Stimulated activated CD8-positive, alpha-beta memory T cell treated with anti-CD3 and anti-CD28 coated beads, Interleukin-4, amount 100 ng/mL, for 24 hours (primary cell): ENCODE measurements at places on chromosomes 5 and 9.

- DNase-seq: no peak
Measured at GRCh38 chr9:78235256-78235761, 566 bp upstream of the CEP78 start.

GRCh38 chr5:42654645-42655044 is 102.0 kb upstream of the CCDC152 start:
- no peak for DNase-seq

- DNase-seq: no peak
Measured at GRCh38 chr5:160427607-160428006, 6.0 kb downstream of the PTTG1 start.

DNA sequence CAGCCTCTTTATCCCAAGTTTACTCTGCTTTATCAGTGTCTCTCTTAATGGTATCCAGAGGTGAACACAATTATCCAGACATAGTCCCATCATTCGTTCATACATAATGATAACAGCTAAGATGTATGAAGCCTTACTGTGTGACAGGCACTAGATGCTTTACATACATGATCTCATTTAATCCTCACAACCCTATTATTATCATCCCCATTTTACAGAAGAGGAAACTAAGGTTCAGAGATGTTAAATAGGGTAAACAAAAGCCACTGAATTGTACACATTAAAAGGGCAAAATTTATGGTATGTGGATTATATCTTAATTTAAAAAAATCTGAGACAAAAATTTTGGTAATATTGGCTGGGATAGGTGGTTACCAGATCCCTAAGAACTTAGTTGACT is 124.1 kb upstream of the TBC1D2 start:
- DNase-seq: no peak

- no peak for DNase-seq
Measured at GRCh38 chr5:83919071-83920041, 198.7 kb upstream of the HAPLN1 start.

DNA sequence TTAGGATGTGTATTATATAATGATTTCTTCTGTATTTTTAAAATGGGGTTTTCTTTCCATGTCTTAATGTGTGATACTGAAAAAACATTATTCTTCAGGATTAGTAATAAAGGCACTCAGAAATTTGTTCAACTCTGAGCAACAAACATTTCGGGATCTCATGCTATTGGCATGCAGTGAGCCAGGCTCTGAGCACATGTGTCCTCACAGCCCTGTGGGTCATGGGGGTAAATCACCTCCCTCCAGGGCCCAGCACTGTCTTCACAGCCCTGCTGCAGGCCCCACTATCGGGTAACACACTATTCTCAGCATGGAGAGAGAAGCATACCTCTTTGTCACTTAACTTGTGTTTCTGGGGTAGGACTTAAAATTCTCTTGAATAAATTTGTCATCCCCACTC is 14.0 kb downstream of the TMEM174 start:
- DNase-seq: no peak

DNA sequence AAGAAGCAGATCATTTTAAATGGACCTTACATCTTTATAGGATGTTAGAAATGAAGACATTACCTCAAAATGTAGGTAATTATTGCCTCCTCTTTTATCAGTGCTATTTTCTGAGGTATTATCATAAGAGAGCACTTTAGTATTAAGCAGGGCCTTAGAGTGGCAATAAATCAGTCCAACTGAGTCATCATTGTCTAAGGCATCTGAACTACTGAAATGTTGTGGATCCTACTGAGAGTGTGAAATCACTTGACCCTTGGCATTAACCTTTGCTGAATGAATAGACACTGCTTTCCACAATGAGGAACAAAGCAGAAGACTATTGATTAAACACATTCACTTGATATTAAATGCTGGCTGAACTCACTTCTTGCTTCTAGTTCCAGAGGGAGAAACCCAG is 224.6 kb upstream of the ARRDC3 start:
- no peak for DNase-seq

DNA sequence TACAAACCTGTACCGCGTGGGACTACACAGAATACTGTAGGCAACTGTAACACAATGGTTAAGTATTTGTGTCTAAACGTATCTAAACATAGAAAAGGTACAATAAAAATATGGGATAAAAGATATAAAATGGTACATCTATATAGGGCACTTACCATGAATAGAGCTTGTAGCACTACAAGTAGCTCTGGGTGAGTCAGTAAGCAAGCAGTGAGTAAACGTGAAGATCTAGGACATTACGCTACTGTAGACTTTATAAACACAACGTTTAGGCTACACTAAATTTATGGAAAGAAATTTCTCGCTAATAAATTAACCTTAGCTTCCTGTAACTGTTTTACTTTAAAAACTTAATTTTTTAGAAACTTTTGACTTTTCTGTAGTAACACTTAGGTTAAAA is 46.5 kb downstream of the MRPS27 start:
- DNase-seq: no peak

- no peak for DNase-seq
Measured at GRCh38 chr9:35533398-35533797, 43.5 kb downstream of the RUSC2 start.

DNA sequence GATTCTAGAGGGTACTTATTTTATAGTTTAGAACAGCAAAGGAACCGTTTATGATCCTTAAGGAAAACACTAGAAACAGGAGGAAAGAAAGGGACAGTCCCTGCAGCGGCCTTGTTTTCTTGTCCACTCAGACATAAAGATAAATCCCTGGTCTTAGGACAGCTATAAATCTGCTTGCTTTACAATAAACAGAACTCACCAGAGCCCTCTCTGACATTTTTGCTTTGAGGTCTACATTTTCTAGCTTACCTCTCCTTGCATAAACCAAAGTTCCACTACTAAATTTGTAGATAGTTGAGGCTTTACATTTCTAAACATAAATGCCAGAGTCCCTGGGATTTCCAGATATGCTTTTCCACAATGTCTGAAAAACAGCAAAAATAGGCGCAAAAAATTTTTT is 422.5 kb downstream of the BNC2 start:
- no peak for DNase-seq

DNA sequence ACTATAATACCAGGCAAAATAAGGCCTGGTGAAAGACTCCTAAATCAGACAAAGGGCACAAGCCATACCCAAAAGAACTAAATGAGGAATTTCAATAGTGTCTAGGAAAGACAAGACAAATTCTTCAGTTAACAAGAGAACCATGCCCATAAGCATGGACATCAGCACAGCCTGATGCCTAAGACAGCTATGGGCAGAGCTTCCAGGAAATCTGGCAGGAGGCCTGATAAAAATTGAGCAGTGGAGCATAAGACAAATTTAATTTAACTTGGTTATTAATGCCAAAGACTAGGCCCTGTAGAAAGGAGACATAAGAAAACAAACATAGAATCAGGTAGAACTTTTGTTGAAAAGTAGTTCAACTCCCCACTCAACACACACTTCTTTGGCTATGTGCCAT is 17.3 kb downstream of the KLHL3 start:
- no peak for DNase-seq

- DNase-seq: no peak
Measured at GRCh38 chr5:122436615-122437014, 124.6 kb downstream of the SNCAIP start.

- DNase-seq: no peak
Measured at GRCh38 chr5:75706775-75707174, 10.5 kb downstream of the POC5 start.

DNA sequence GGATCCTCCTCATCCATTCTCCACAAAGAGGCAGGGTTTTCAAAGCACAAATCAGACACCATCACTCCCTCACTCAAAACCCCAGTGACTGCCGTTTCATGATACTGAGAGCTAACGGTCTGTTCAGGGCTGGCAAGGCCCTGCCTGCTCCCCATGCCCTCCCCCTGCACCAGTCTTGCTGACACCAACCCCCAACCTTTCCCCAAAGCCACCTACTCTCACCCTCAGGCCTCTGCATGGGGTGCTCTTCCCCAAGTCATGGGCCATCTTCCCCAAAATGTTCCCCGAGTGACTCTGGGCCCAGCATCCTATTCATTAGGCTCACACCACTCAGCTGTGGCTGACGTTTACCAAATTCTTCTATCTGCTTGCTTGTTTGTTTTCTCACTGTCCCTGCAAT is 21.7 kb upstream of the OLFM1 start:
- no peak for DNase-seq

- DNase-seq: no peak
Measured at GRCh38 chr9:33939924-33940874, 108.5 kb downstream of the UBAP2 start.

- peak; percentile 72 for DNase-seq
Measured at GRCh38 chr5:14871214-14872069, at the start of gene ANKH. Gene ANKH, minus strand, starts transcription at chr5:14871778. Its CDS starts 331 bp downstream, at chr5:14871447.

DNA sequence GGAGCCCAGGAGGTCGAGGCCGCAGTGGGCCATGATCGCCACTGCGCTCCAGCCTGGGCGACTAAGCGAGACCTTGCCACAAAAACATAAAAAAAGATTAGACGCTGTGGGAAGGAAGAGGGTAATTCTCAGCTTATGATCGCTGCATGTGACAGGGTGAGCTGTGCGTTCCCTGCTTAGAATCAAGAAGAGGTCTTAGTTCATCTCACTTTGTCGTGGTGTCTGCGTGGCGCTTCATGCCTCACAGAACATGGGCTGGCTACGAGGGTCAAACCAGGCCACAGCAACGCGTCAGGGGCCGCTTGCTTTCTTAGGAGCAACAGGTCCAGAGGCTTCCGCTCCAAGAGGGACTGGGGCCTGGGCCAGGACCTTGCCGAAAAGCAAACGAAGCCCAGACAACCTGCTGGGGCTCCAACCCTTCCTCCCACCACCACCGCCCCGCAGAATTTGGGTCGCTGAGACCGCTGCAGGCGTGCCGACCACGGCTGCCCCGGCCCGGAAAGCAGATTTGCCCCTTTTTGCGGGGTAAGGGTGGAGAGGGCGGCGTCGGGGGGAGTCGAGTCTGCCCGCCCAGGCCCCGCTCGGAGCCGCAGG is 10.0 kb upstream of the GRIN1 start:
- DNase-seq: no peak

DNA sequence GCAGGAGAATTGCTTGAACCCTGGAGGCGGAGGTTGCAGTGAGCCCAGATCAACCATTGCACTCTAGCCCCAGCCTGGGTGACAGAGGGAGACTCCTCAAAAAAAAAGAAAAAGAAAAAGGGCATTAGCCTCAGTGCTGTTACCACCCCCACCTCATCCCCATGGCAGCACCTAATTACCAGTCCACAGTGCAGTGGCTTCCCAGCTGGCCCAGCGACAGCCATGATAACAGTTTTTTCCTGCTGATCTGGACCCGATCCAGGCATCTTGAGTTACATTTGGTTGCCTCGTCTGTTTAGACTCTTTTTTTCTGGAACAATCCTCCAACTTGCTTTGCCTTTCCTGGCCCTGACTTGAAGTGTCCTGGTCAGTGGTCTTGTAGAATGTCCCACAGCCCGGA is 24.4 kb downstream of the NCS1 start:
- no peak for DNase-seq

- DNase-seq: no peak
Measured at GRCh38 chr5:955886-956761, 52.5 kb upstream of the NKD2 start.

GRCh38 chr5:103375350-103375749 is 116.8 kb downstream of the MACIR start:
- DNase-seq: no peak

DNA sequence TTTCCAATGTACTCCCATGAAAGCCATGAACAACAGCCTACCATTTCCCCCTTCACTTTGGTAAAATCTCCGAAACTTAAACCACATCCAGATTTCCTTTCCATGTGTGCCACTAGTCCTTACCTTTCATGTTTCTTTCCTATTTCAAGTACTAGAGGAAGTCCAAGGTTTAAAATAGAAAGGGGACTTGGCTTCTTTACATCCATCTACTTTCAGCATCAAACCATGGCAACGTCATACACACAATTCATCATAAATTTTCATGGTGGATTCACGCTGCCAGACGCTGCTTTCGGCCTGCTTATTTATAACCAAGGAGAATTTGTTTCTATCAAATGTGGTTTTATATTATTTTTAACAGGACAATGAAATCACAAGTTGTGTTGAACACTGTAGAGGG is 58.7 kb upstream of the ZNF622 start:
- DNase-seq: no peak

DNA sequence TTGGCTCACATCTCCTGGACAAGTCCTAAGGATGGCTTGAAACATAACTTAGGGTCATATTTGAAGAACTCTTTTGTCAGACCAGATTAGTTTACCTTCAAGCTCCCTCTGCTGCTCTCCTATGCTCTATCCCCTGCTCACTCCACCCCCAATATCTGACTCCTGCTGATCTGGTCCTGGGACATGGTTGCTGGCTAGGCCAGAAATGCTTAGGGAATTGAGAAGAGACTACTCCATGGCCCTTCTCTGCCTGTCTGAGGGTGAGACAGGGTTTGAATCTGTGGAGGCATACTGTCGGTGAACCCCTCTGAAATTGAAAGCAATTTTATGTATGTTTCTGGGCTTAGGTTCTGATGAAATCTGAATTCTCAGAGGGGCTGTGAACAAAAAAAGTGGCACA is 3.3 kb downstream of the OTULIN start:
- no peak for DNase-seq

DNA sequence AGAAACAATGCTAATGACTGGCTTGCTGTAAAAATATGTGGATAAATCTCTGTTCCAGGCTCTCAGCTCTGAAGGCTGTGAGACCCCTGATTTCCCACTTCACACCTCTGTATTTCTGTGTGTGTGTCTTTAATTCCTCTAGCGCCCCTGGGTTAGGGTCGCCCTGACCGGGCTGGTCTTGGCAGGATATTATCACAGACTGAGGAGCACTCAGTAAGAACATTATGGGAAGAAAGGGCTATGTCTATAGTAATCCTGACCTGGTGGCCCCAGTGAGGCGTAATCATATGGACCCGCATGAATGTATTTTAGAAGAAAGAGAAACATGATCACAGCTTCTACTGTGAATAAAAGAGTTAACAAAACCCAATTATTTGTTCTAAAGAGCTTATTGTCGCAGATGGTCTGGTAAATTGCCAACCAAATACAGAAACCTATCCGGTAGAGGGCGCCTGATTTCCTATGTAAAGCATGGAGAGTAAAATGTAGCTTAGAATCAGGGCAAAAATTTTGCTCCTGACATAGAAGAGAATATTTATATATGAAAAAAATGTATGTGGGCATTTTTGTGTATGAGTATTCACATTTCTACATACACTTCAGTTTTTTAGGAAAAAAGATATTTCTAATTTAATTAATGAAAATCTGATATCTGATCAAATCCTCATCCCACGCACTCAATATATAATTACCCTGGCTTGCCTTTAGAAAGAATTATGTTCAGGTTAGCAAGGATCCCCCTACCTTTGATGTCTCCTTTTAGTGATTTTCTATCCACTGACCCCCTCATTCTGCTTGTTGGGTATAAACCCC is 5.8 kb upstream of the IFNA1 start:
- no peak for DNase-seq

DNA sequence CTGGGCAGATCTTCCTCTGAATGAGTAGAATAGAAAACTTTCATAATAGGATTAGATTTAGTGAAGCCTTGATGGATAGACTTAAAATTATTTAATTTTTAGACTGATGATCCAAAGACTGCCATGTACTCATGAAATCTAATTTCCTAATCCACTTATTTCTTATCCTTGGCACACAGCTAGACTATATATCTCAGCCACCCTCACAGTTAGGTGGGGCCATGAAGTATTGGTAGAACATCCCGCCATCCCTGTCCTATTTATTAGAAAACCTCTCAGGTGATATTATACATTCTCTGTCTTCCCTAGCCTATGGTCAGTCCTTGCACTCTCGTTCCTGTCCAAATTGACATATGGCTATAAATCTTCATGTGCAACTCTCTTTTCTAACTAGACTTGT is 110.9 kb downstream of the FAM170A start:
- DNase-seq: no peak
